ENCODE measurements at places on chromosomes 2 and 18.

DNA sequence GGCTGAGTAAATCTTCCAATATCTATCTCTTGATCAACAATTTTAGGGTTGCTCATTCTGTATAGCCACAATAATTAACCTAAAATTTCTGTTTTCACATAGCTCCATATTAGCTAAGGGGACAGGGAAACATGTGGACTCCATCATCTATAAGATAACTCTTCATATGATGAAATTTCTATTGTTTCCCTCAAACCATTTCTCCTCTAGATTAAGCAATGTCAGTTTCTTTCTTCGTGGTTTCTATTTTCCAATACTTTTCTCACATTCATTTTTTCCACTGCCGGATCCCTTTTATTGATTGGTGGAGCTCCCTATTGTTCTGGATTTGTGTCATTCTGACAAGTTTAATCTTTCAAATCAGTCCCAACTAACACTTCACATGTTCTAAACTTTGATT, 1221.3 kb upstream of the ZEB2 start:
- no peak for DNase-seq

- no peak for DNase-seq
These were observed 8.0 kb downstream of the UGT1A1 start for GRCh38 chr2:233768076-233768475.

DNA sequence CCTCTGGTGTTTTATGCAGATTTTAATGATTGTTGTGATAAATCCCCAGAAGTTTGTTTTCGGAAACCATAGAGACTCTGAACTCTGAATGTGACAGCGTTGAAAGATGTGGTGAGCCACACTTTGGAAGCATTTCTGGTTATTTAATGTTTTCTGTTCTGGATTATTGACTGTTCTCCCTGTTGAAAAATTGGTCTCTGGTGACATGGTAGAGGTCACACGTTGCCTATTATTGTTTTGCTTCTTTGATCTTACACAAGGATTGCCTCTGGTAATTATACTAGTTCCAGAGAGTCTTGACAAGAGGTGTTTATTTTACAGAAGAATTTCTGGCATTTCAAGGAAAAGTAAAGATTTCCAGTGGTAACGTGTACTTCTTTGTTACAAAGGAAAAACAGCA, 127.1 kb downstream of the GREB1L start:
- no peak for DNase-seq

GRCh38 chr2:29262681-29263260, 147.6 kb downstream of the CLIP4 start:
- DNase-seq = no peak

- no peak for DNase-seq
These were observed 1.1 kb downstream of the COX5B start for GRCh38 chr2:97646977-97647376.

- DNase-seq = peak; percentile 79
These were observed 9.3 kb upstream of the KCNS3 start for GRCh38 chr2:17869128-17869527.

DNA sequence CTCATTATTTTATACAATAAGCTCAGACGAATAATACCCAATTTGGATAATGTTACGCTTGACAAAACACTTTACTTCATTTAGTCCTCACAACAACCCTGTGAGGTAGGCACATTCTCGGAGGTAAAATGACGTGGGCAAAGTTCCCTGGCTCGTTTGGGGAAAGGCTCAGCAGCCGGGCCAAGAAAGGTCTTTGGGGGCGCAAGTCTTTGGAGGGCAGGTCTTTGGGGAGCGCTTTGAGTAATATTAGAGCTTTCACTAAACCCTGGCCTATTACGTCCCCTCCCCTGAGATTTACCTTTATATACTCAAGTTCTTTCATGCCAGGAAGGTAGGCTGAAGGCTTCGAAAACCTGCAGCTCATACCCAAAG, 427 bp downstream of the RBKS start:
- no peak for DNase-seq

- no peak for DNase-seq
These were observed 49.2 kb downstream of the MYOM1 start for GRCh38 chr18:3170441-3171161.

DNA sequence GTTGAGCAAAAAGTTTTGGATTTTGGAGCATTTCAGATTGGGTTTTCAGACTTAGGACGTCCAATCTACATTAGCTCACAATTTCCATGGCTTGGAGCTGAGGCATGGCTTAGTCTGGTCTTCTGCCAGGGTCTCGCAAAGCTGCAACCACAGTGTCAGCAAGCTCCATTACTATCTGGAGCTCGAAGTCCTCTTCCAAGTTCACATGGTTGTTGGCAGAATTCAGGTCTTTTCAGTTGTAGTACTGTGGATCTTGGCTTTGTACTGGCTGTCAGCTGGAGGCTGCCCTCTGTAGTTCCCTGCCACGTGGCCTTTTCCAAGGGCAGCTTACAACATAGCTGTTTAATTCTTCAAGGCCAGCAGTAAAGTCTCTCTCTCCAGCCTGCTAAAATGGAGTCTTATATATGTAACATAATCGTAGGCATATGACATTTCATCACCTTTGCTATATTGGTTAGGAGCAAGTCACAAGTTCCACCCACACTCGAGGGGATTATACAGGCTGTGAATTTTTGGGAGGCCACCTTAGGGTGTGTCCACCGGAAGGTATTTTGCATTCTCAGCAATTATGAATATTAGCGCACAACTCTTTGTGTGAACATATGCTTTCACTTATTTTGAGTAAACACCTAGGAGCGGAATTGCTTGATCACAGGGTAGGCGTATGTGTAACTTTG, 41.5 kb upstream of the EPC2 start:
- DNase-seq = no peak

DNA sequence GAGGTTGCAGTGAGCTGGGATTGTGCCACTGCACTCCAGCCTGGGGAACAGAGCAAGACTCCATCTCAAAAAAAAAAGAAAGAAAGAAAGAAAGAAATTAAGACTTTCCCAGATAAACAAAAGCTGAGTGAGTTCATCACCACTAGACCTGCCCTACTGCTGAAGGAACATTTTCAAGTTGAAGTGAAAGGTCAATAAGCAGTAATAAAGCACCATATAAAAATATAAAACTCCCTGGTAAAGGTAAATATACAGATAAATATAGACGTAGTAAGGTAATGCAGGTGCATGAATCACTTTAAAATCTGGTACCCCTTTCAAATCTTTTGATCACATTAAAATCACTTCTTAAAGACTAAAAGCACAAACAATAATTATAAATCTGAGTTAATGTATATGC, 42.6 kb downstream of the UNC50 start:
- no peak for DNase-seq

DNA sequence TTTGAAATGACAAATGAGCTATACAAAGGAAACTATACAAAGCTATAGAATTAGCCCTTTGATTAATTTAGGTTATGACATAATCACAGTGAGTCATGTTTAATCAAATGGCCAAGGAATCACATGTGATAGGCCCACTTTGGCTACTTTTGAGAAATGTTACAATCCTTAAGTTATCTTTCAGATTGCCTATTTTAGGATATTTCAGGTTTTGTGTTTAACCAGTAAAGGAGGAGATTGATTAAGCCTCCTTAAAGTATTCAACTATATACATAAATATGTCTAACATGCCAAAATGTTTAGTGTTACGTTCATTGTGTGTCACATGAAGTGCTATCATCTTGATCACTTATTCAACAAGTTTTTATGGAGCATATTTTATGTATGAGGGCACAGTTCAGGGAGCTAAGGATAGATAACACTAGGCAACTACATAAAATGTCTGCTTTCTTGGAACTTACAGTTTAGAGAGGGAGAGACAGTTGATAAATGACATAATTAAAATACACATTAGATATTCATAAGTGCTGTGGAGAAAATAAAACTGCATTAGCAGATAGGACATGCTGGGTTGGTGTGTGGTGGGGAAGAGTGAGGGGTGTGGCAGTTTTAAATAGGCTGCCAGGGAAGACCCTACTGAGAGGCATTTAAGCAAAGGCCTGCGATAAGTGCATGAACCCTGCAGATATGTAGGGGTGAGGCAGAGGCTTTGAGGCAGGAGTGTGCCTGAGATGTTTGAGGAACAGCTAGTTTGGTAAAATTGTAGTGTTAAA, 77.2 kb downstream of the LTBP1 start:
- no peak for DNase-seq

DNA sequence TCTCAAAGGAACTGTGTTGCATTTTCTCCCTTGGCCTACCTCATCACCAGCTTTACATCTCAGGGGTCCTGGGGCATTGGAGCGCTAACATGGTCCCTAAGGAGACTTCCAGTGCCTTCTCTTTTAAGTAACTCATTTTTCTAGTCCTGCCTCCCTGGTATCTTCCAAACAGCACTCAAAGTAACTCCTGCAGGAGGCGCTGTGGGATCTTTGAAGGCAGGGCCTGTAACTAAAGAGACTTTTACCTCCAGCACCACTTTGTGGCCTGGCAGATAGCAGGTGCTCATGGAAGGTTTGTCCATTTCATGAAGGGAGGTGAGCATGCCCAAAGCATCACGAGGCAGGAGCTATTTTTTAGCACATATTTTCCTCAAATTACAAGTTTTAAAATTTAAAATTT, 411.0 kb upstream of the GYPC start:
- peak; percentile 6 for DNase-seq

GRCh38 chr2:127619877-127620705, 25.9 kb upstream of the GPR17 start:
- no peak for DNase-seq

DNA sequence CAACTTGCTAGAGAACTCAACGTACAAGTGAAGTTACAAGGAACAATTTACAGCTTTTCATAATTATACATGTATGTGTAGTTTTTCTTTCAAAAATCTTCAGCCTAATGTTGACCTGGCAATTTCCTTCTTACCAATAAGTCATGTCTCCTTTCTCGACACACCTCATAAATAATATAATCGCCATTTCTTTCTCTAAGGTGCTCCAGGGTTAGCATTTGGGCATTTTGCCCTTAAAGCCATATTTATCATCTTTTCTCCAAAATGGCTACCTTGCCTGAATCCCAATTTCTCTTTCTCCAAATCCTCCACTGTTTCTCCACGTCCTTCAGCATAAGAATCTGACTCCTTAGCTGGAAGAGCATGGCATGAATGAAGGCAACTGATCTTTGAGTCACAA, 50.3 kb upstream of the RAB27B start:
- DNase-seq = no peak

GRCh38 chr2:239790721-239791120, 234.4 kb downstream of the NDUFA10 start:
- DNase-seq = no peak

- no peak for DNase-seq
These were observed 1.2 kb downstream of the GPD2 start for GRCh38 chr2:156437272-156437930.

DNA sequence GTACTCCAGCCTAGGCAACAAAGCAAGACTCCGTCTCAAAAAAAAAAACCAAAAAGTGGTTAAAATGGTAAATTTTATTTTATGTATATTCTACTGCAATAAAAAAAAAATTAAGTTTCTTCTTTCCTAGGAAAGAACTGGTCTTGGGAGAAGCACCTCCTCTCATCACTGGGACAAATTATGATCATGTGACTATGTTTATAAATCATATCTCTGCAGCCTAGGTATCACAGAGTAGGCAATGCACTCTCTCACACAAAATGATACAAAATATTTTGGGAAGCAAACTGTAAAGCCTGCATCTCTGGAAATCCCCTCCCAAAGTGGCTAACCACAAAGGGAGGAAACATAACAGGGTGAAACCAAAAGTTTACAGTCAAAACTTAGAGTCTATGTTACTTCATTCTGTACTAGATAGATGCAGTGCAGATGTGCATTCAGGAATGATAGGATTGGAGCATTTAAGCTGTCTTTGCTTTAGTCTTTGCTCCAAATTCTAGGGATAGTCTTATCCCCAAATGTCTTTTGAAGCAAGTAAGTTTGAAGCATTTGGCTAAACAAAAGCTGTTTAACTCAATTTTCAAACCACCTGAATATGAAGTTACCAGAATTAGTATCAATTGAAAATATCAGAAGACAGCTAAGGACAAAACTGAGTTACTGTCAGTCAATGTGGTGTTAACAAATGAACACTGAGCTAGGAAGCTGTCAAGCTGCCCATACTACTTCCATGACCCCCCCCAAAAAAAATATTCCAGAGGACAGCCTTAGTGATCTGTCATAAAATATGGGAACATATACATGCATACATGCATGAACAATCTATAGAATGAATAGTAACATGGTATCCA, 21.1 kb upstream of the MALT1 start:
- no peak for DNase-seq

GRCh38 chr2:156309167-156309566, 23.4 kb downstream of the NR4A2 start:
- no peak for DNase-seq

- no peak for DNase-seq
These were observed 16.7 kb downstream of the REG1B start for GRCh38 chr2:79071078-79071477.

GRCh38 chr2:237096911-237097310, 11.2 kb downstream of the COPS8 start:
- no peak for DNase-seq

- DNase-seq = no peak
These were observed 5.2 kb upstream of the DLX2 start for GRCh38 chr2:172107690-172108586.

- DNase-seq = no peak
These were observed 125.8 kb upstream of the GLI2 start for GRCh38 chr2:120609826-120610395.

DNA sequence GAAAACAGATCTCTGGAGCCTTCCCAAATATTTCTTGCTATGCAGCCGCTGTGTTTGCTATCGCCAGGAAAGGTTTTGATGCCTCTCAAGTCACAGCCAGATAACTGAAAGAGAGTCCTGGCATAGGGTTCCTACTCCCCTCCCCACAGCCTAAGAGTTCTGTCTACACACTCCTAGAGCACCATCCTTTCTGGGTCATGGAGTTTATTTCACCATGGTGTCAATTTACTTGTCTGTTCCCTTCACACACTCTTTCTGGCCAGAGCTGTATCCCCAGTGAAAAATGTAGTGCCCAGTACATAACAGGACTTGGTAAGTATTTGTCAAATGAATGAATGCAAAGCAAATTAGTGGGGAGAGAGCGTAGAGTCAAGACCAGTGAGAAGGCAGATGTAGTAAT, 185.3 kb downstream of the HAUS1 start:
- no peak for DNase-seq

- no peak for DNase-seq
These were observed 431 bp upstream of the CNRIP1 start for GRCh38 chr2:68320118-68320641.

DNA sequence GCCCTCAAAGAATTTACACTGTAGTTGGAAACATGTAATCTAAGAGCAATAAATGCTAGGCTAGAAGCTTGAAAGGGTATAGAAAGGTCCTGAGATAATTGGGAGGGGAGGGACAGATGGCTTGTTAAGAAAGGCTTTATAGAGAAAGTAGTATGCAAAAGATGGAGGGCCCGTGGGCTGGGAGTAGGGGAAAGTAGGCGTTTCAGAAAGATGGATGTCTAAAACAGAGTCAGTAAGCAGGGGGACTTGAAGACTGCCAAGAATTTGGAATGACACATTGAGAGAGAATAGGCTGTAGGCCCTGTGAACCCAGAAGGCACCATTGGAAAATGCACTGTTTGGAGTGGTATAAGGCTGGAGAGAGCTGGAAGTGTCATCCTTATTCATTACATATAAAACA, 822 bp downstream of the PSMG2 start:
- DNase-seq = peak; percentile 33

GRCh38 chr2:188292348-188293239, 920 bp downstream of the GULP1 start:
- DNase-seq = peak; percentile 26

Data from H54 (cell line).